ENCODE measurements at places on chromosomes 2 and 18.

DNA sequence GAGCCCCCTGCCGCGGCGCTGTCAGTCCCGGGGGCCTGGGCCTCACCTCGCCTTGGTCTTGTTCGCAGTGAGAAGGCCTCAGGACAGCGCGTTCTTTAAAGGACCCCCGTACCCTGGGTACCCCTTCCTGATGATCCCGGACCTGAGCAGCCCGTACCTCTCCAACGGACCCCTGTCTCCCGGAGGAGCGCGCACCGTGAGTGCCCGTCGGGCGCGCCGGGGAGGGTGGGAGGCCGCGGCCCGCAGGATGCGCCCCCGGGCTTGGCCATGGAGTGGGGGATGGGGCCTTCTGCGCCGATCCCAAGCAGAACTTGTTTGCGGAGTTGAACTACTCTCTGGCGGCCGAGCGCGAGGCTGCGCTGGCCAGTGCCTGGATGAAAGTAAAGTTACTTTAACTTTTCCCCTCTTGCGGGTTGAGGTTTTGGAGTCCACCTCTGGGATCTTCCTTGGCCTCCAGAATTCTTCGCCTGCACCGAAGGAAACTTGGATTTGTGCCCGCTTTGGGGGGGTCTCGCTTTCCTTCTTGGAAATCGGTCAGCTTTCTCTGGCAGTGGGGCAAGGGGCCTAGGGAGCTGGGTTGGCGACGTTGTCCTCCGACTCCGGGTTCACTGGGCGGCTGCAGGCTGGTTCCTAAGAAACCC is 1.2 kb downstream of the TCF7L1 start:
- no peak for DNase-seq

DNA sequence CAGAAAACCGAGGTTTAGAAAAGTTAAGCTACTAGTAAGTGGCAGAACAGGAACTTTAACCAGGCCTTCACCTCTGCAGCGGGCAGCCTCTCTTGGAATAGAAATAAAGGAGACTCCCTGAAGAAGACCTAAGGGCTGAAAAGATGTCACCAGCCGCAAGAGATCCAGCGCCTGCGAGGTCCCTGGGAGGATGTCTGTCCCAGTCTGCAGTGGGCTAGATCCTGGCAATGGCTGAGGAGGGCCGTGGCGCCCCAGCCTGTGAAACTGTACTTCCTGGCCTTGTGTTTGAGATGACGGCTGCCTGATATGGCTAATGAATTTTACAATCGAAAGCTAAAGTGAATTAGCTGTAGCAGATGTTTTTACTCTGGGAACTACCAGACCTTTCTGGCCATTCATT is 300.6 kb upstream of the SALL3 start:
- DNase-seq: no peak

- DNase-seq: no peak
Measured at GRCh38 chr2:126771094-126771493, 115.1 kb downstream of the GYPC start.

- DNase-seq: no peak
Measured at GRCh38 chr2:118010473-118010872, 3.4 kb downstream of the CCDC93 start.

- DNase-seq: no peak
Measured at GRCh38 chr2:120710256-120710655, 25.4 kb upstream of the GLI2 start.

GRCh38 chr2:66575625-66576310 is 140.8 kb downstream of the MEIS1 start:
- DNase-seq: no peak
